ENCODE measurements at places on chromosomes 13 and 19. TPM values are rescaled to one million over a fixed set of nuclear protein-coding genes. Genes with fewer than 3 reads are reported as not detected.

The C13orf42 gene
- total RNA-seq = not detected

The IZUMO4 gene
- total RNA-seq = 5.4 TPM

The B3GNT8 gene
- total RNA-seq = 18.5 TPM

DNA sequence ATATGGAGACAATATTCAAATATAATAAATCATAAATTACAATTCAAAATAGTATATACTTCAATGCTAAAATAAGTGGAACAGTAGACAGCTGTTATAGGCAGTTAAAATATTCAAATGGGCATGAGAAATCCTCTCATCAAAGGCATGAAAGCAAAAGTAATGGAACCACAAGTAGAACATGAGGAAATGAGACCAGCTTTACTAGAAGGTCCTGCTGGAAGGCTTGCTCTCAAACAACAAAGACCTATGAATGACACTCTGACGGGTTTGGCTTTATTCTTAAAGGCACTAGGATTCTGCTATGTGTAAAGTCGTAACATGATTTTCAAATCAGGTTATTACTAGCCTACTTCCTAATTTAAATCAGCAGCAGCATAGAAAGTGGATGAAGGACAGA, 148.1 kb downstream of the VWA8 start:
- DNase-seq = no peak

DNA sequence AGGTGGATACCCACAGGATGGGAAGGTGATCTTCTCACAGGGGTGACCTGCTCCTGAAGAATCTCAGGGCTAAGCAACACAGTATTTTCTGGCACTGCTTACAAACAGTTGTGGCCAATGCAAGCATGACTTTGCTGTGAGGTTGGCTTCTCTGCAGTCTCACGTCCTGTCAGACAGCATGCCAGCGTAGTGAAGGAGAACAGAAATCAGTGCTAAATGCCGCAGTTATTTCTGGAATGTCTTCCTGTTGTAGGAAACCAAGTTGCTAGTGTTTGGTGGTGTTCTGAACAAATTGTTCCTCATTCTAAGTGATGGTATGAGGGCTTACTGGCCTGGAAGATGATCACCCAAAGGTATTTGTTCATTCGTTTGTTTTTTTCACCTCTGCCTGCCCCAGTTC, 320.1 kb downstream of the MTUS2 start:
- no peak for DNase-seq

The KCNN4 gene
- total RNA-seq = 37.4 TPM

DNA sequence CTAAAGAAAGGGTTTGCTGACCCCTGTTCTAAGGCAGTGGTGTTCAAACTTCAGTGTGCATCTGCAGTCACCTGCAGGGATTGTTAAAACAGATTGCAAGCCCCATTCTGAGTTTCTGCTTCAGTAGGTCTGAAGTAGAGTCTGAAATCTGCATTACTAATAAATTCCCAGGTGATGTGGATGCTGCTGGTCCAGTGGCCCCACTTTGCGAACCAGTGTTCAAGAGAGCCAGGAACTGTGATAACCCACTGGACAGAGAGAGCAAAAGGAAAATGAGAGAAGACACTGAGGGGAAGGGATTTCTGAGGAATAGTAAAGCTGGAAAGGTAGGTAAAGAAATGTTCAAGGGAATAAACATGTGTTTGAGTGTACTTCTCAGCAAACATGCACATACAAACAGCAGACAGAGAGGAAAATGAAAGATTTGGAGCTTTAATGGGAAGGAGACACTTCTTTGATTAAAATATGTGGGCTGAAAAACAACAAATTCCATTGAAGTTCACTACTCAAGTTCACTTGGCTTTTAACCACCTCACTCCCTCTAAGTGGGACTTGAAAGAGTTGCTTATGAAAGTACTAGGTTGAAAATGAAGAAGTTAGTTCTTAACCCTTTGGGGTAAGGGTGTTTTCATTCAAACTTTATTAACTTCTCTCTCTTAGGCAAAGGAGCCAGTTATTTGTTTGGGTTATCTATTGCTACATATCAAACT, 26.4 kb upstream of the FAM216B start:
- no peak for DNase-seq

- no peak for DNase-seq
Observed at GRCh38 chr19:7529610-7530490, 5.7 kb upstream of the PNPLA6 start.

GRCh38 chr19:39246951-39247669, 1.5 kb downstream of the IFNL4 start:
- DNase-seq = peak; percentile 16

The OR7D2 gene
- total RNA-seq = not detected

The LRRC8E gene
- total RNA-seq = 1.5 TPM

- DNase-seq = no peak
Observed at GRCh38 chr13:32384702-32385101, 43.2 kb downstream of the N4BP2L1 start.

The TSPAN16 gene
- total RNA-seq = not detected

The SYT5 gene
- total RNA-seq = 9.6 TPM

DNA sequence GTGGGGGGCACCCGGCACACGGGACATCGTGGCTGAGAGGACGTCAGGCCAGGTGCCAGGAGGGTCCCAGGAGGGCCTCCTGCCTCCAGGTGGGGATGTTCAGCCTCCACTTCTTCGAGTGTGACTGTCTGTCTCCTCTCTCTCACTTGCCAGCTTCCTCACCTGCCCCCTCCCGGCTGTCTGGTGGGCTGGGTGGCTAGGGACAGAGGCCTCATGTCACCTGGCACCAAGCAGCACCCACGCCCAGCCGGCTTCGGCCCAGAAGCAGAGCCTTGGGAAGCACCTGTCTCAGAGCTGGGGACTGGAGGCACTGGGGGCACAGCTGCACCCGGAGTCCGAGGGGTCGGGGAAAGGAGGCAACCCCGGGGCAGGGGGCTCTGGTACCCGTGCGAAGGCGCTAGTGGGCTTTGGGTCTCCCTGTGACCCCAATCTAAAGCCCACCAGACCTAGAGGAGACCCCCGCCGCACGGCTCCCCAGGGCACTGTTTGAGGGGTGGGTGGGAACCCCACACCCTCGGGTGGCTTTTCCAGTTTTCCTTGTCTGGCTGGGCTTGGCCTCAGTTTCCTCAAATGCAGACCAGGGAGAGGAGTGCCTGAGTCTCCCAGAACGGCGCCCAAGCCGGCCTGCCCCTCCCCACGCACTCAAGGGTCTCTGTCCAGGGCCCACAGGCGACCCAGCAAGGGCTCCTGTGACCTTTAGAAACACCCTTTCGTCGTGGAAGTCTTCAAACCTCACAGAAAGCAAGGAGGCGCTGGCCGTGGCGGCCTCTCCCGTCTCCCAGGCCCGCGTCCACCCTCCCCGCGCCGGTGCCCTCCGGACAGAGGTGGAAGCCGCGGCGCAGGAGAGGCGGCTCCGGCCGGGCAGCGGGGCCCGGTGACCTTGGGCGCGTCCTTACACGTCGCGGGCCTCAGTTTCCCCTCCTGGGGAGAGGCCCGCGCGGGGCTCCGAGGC, 664 bp upstream of the HCN2 start:
- no peak for DNase-seq

The ALG5 gene
- 5.2 TPM for total RNA-seq

DNA sequence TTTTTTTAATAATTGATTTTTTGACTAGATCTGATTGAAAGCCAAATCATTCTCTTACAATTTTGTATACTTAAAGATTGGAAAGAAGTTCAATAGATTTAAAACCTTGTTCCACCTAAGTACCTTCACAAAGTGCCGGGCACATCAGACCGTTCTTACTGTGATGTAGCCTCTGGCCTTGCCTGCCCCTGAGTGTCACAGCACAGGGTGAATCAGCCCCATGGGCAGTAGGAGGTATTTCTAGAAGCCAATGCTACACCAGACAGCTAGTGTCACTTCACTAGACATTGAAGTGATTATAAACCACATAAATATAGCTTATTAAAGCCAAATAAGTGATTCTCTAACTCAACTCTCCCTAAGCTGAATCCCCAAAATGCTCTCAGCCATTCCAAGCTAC, 131.3 kb downstream of the LACC1 start:
- no peak for DNase-seq

- no peak for DNase-seq
Observed at GRCh38 chr19:12287958-12288500, 6.7 kb downstream of the ZNF44 start.

The ZNF573 gene
- 29.3 TPM for total RNA-seq

DNA sequence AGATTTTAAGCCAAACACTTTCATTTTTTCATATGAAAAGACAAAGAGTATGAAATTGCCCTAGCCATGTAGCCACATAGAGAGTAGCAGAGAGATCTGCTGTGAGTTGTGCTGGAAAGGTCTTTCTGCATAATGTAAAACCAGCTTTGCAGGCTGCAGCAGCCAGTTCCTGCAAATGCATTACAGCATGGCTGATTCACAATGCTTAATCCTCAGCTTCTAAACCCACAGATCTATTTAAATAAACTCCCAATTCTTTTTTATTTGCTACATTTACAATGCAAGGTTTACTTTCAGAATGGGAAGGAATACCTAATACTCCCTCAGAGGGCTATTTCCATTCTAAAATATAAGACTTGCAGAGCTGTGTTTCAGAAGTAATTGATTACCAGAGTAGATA, 185.6 kb upstream of the STARD13 start:
- DNase-seq = no peak

- DNase-seq = no peak
Observed at GRCh38 chr13:90868321-90868920, 479.1 kb upstream of the MIR17HG start.

The GIPR gene
- total RNA-seq = 13.5 TPM

DNA sequence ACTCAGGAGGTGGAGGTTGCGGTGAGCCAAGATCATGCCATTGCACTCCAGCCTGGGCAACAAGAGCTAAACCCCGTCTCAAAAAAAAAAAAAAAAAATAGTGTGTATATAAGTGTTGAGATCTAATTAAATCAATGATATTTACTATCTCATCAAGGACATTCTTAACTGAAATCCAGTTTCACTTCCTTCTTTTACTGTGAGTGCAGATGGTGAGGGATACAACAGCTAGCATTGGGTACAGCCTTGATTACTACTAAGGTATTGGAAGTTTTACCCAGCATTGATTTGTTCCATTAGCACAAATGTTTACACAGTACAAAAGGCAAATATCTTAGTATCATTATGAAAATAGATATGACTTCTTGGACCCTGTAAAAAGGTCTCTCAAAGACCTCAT, 546.6 kb downstream of the KCTD12 start:
- no peak for DNase-seq

- DNase-seq = no peak
Observed at GRCh38 chr13:41216160-41216559, 21.8 kb upstream of the KBTBD7 start.

GRCh38 chr13:112345826-112346172, 30.4 kb upstream of the SPACA7 start:
- no peak for DNase-seq

DNA sequence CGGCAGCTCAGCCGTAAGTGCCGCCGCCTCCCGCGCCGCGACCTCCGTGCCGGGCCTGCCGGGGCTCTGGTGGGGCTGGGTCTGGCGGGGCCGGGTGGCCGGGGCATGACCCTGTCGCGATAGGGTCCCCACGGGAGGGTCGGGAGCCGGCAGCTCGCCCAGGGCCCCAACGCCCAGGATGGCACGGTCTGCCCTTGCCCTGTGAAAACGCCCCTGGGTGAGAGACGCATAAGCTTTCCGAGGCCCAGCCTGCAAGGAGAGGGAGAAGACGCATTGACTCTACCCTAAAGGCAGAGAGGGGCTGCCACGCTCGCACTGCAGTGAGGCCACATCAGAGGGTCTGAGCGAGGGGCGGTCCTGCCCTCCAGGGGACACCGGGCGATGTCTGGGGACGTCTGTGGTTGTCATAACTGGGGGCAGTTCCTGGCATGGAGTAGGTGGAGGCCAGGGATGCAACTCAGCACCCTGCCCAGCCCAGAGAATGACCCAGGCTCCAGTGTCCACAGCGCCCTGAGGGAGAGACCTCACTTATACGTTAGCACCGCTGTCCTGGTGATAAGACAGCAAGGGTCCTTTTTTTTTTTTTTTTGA, 539 bp downstream of the ZNF554 start:
- DNase-seq = peak; percentile 27

GRCh38 chr13:72585254-72585653, 142.2 kb downstream of the MZT1 start:
- no peak for DNase-seq

The PLPPR3 gene
- not detected for total RNA-seq

The YJEFN3 gene
- total RNA-seq = 3.6 TPM

The ZNF610 gene
- total RNA-seq = not detected

DNA sequence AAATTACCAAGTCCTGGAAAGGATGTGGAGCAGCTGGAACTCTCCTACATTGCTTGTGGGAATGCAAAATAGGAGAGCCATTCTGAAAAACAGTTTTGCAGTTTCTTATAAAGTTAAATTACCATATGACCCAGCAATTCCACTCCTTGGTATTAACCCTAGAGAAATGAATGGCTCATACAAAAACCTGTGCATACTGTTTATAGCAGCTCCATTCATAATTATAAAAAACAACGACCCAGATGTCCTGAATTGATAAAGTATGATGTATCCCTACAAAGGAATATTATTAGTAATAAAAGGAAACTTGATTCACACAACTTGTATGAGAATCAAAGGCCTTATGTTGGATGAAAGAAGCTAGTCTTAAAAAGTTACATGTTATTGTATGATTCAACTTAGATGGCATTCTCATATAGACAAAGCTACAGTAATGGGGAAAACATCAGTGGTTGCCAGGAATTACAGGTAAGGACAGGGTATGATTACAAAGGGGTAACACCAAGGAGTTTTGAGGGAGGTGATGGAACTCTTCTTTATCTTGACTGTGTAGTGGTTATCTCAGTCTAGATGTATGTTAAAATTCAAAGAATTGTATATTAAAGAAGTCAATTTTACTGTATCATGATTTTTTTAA, 35.4 kb downstream of the GPR180 start:
- DNase-seq = no peak

- no peak for DNase-seq
Observed at GRCh38 chr19:41112728-41113290, 1.4 kb upstream of the CYP2F1 start.

DNA sequence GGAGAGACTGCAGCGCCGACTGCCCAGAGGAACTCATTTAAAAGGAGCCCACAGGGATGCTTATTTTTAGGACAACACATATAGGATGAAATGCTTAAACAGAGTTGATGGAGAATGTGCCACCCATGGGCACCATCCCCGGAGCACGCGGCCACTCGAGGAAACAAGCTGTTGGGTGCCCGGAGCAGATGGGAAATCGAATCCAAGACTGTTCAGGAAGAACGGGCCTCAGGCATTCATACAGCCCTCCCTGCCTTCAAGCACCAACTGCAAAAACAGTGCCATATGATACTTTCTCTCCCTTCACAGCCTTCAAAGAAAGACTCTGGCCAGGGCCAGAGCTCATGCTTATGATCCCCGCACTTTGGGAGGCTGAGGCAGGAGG, 40.2 kb downstream of the RAB20 start:
- no peak for DNase-seq

GRCh38 chr19:10899151-10899653, 27.8 kb downstream of the CARM1 start:
- DNase-seq = peak; percentile 92
